Stomach (tissue), 19 donors: ENCODE measurements at places on chromosomes 3 and 15. TPM values are rescaled to one million over a fixed set of nuclear protein-coding genes. Genes with fewer than 3 reads are reported as not detected.

The CD276 gene
- total RNA-seq, result 24.4 TPM

The TPRG1 gene
- 3.5 TPM for total RNA-seq

The TRH gene
- not detected for total RNA-seq

The USP19 gene
- total RNA-seq, result 68.0 TPM

DNA sequence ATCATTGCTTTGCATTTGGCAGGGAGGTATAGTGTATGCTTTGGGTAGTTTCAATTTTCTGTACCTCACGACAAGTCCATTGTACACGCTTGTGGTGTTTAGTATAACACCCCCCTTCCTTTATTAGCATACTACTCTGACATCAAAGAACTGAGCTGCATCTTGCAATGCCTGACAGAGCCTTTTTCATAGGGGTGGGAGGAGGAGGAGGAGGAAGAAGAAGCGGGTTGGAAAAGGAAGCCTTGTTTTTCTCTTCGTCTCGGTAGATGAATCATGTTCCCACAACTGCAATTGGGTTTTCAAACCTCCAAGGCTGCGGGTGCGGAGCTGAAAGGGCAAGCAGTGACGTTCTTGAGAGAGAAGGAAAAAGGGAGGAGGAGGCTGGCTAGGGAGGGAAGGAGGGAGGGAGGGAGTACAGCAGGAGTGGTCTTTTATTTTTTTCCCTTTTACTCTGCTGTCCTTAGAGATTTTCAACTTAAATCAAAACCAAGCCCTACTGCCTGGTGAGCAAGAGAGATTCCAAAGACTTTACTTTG lies 175.7 kb downstream of the KLHL25 start:
- H3K27ac ChIP-seq, result peak overlapping the region; percentile 85
- H3K27me3 ChIP-seq, result no peaks in the 10 kb centered on the region
- peaks cover 99% of the 10 kb centered on the region for H3K4me1 ChIP-seq
- peak; percentile 93 for DNase-seq
- H3K4me3 ChIP-seq, result peak overlapping the region; percentile 41

DNA sequence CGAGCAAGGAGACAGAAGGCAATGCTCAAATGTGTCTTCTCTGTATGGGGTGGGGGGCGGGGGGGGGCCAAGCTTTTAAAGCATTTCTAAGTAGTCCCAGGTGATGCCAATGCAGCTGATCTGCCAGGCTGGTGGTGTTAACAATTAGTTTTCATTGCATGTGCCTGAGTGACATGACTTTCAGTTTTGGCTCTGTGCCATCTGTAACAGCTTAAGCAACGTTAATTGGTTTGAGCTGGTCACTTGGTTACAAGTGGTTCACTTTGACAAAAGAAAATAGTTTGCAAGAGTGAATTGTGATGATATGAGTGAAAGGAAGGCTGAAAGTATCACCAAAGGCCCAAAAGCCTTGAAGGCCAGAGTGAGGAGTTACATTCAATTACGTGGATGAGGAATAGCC lies 26.4 kb upstream of the LRIG1 start:
- DNase-seq, result peak; percentile 42
- no peaks in the 10 kb centered on the region for H3K27me3 ChIP-seq
- H3K27ac ChIP-seq, result no peak overlapping the region
- no peak overlapping the region for H3K4me3 ChIP-seq
- no peaks in the 10 kb centered on the region for H3K4me1 ChIP-seq
- no peaks in the 10 kb centered on the region for H3K36me3 ChIP-seq

- no peaks in the 10 kb centered on the region for H3K27me3 ChIP-seq
- H3K4me3 ChIP-seq, result no peak overlapping the region
- H3K27ac ChIP-seq, result no peak overlapping the region
- H3K4me1 ChIP-seq, result no peaks in the 10 kb centered on the region
- no peaks in the 10 kb centered on the region for H3K36me3 ChIP-seq
These were observed 269.9 kb upstream of the UBE2E2 start for GRCh38 chr3:22933051-22933840.

DNA sequence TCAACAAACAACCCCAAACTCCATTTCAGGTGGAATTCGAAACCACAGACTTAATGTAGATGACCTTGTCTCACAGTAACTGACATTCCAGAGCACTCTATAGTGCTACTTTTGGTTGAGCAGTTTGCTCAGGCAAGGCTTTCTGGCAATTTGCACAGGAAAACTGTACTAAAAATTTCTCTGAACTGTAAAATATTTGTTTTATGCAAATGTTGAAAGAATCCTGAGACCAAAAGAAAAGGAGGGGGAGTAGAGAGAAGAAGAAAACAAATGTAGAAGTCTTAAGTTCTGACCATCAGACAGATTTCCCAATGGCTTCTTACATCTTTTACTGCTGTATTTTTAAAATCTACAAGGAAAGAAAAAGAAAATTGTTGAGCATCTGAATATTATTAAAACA lies 53.5 kb downstream of the DTWD1 start:
- DNase-seq, result no peak
- H3K36me3 ChIP-seq, result no peaks in the 10 kb centered on the region
- no peaks in the 10 kb centered on the region for H3K4me1 ChIP-seq
- H3K4me3 ChIP-seq, result no peak overlapping the region

DNA sequence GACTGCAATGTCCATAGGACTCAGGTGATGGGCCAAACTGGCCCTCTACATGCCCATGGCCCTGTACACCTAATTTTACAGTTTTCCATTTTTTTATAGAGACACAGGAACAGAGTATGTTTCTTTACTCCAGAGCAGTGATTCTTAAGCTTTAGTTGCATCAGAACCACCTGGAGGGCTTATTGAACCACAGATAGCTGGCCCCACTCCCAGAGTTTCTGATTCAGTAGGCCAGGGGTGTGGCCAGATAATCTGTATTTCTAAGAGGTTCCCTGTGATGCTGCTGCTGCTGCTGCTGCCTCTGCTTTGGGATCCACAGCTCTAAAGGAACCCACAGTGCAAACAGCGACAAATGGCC lies 5.1 kb downstream of the RBP1 start:
- H3K27me3 ChIP-seq, result peaks cover 10% of the 10 kb centered on the region
- peak; percentile 37 for DNase-seq
- peaks cover 27% of the 10 kb centered on the region for H3K4me1 ChIP-seq
- peak overlapping the region; percentile 76 for H3K27ac ChIP-seq
- no peaks in the 10 kb centered on the region for H3K36me3 ChIP-seq

- H3K4me1 ChIP-seq, result no peaks in the 10 kb centered on the region
- H3K36me3 ChIP-seq, result no peaks in the 10 kb centered on the region
- H3K27ac ChIP-seq, result no peak overlapping the region
- DNase-seq, result no peak
- no peaks in the 10 kb centered on the region for H3K27me3 ChIP-seq
These were observed 54.0 kb downstream of the TIPARP start for GRCh38 chr3:156728267-156728985.

DNA sequence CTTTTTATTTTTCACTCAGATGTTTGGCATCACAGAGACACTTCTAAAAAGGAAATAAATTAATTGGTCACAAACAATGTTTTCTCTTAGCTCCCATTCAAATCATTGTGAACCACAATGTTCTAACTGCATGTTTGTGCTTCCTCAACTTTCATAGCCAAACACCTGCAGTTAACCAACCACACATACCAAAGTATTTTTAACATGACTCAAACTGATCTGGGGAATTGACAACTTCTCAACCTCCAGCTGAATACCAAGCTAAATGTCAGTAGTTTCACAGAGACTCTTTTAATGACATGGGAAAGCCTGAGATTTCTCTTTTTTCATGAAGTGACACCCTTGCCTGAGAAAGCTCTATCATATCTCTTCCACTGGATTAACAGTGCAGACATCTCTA lies 217.9 kb upstream of the MME start:
- no peaks in the 10 kb centered on the region for H3K36me3 ChIP-seq
- no peaks in the 10 kb centered on the region for H3K4me1 ChIP-seq
- no peaks in the 10 kb centered on the region for H3K27me3 ChIP-seq
- no peak overlapping the region for H3K4me3 ChIP-seq
- DNase-seq, result no peak
- no peak overlapping the region for H3K27ac ChIP-seq

DNA sequence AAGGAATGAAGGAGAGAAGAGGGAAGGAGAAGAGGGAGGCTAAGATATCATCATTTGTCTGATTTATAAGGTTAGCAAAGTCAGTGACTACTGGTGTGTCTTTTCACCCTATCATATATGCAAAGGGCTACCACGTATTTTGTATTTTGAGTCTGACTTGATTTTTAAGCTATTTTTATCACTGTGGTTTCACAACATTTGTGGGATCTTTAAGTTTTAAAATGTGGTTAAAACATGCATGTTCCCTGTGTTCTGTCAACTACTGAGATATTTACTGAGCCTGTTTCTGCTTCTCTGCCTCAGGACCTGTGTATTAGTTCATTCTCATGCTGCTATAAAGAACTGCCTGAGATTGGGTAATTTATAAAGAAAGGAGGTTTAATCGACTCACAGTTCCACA lies 22.5 kb upstream of the SPTSSB start:
- peaks cover 14% of the 10 kb centered on the region for H3K4me1 ChIP-seq
- H3K36me3 ChIP-seq, result no peaks in the 10 kb centered on the region
- no peak overlapping the region for H3K4me3 ChIP-seq
- no peak for DNase-seq

DNA sequence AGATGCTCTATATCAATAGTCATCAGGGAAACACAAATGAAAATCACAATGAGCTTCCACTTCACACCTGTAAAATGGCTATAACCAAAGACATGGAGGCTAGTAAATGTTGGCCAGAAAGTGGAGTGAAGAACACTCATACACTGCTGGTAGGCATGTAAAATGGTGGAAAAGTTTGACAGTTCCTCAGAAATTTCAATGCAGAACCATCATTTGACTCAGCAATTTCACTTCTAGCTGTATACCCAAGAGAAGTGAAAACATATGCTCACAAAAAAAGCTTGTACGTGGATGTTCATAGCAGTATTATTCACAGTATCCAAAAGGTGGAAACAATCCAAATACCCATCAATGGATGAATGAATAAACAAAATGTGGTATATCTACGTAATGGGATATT lies 19.2 kb upstream of the TOP2B start:
- no peaks in the 10 kb centered on the region for H3K4me1 ChIP-seq
- no peak overlapping the region for H3K4me3 ChIP-seq
- no peaks in the 10 kb centered on the region for H3K27me3 ChIP-seq
- DNase-seq, result no peak

DNA sequence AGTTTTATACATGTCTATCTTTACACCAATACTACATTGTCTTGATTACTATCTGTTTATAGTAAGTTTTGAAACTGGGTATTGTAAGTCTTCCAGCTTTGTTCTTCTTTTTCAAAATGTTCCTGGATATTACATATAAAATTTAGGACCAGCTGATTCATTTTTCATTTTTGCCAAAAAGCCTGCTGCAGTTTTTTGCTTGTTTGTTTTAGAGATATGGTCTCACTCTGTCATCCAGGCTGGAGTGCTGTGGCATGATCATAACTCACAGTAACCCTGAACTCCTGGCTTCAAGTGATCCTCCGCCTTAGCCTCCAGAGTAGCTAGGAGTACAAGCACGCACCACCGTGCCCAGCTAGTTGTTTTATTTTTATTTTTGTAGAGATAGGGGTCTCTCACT lies 20.4 kb upstream of the AP4E1 start:
- H3K4me3 ChIP-seq, result no peak overlapping the region
- H3K27me3 ChIP-seq, result no peaks in the 10 kb centered on the region
- no peak overlapping the region for H3K27ac ChIP-seq
- no peak for DNase-seq
- H3K36me3 ChIP-seq, result no peaks in the 10 kb centered on the region
- peaks cover 25% of the 10 kb centered on the region for H3K4me1 ChIP-seq

DNA sequence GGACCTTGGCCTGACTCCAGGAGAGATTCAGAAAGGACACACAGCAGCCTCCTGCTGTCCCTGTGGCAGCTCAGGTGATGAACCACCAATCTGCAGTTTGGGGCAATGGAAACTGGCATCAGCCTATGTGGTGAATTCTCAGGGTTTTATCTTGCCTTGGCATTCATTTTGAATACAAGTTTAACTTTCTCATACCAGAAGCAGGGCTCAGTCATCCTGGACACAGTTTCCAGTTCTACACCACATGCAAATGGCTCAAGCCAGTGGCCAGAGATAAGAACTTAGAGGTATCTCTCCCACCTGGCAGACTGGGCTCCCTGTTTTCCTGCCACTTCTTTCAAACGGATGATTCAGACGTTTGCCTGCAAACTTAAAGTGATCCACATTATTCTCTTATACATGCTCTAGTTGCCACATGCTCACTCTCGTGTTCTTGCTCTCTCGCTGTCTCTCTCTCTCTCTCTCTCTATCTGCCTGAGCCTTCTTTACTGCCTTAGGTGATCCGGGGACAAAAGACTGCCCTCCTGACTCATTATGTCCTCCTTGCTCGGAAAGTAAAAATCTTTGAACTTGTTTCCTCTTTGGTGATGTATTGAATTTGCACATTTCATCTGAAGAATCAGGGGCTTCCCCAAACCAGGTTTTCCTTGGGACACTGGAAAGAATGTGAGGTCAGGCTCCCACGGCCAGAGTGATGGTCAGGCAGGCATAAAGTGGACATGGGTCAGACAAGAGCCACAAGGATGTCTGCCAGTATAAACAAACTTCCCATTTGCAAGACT lies 99.6 kb upstream of the STT3B start:
- no peak overlapping the region for H3K27ac ChIP-seq
- H3K27me3 ChIP-seq, result no peaks in the 10 kb centered on the region
- H3K36me3 ChIP-seq, result no peaks in the 10 kb centered on the region
- no peak overlapping the region for H3K4me3 ChIP-seq
- no peaks in the 10 kb centered on the region for H3K4me1 ChIP-seq

DNA sequence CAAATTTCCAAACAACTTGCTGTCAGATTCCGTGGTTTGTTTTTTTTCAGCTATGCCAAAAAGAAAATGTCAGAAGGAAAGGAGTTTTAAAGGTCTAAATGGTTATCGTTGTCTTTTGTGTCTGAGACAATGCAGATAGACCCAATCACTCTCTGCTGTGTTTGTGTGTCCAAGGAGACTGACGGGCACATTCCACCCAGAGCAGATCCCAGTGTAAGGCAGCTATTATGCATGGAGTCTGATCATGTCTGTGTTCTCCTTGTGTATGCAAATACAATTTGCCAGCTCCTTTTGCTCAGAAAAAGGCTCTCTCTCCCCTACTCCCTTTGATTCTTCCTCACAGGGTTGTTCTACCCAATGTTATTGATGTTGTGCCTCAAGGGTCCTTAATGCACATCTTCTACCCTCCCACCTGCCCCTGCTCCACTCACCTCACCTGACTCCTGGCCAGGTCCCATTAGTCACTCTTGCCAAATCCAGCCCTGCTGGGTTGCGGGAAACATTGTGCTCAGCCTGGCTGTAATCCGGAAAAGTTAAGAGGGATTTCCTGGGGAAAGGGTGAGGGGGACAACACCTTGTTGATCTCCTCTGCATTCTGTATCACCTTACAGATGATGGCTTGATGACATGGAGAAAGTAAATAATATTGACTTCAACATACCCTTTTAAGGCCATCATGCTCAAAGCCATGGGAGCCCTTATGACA lies 61.0 kb downstream of the OTOL1 start:
- H3K36me3 ChIP-seq, result no peaks in the 10 kb centered on the region
- H3K27me3 ChIP-seq, result no peaks in the 10 kb centered on the region
- no peak for DNase-seq
- H3K4me3 ChIP-seq, result no peak overlapping the region
- peaks cover 4% of the 10 kb centered on the region for H3K4me1 ChIP-seq
- H3K27ac ChIP-seq, result no peak overlapping the region
